ENCODE measurements at places on chromosomes 1 and 21.

- DNase-seq = peak; percentile 60
Observed at GRCh38 chr1:12177999-12178441, 11.2 kb downstream of the TNFRSF1B start.

GRCh38 chr1:109828756-109829505 lies 65.2 kb upstream of the EPS8L3 start:
- DNase-seq = no peak

DNA sequence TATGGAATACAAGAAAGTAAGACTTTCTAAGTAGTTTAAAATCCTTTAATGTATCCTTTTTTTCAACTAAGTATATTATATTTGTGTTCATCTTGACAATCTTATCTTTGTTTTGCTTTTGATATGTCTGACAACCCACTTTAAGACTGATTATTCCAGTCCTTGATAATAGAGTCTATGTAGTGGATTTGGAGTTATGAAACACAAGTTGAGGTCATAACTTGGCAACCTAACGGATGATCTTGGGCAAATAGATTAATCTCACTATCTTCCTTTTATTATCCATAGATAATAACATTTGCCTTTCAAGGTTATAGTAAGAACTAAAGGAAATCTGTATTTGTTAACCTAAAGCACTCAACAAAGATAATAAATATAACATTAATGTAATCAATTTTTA lies 4.8 kb upstream of the GBP2 start:
- DNase-seq = no peak

- DNase-seq = no peak
Observed at GRCh38 chr1:169300854-169301253, 66.7 kb downstream of the NME7 start.

GRCh38 chr1:81559662-81560350 lies 240.9 kb upstream of the ADGRL2 start:
- DNase-seq = no peak

GRCh38 chr1:4393191-4393590 lies 261.2 kb upstream of the AJAP1 start:
- DNase-seq = no peak

GRCh38 chr1:12810691-12811408 lies 19.7 kb downstream of the PRAMEF1 start:
- no peak for DNase-seq

GRCh38 chr1:116943438-116943837 lies 33.7 kb downstream of the PTGFRN start:
- DNase-seq = no peak

DNA sequence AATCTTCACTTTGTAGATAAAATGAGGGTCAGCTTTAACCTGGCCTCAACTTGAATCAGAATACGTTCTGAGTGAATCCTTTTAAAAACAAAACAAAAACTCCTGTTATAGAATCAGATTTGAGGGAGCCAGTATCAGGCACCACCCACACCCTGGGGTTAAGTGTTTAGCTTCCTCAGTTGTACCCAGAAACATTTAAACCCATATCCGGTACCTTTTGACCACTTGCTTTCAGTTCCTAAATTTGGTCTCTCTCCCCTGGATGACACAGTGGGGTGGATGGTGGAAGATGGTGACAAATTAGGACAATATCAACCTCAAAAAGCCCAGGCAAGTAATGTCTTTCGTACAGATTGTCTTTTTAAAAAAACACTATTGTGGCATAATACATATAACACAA lies 10.4 kb downstream of the KLHDC7A start:
- DNase-seq = no peak

DNA sequence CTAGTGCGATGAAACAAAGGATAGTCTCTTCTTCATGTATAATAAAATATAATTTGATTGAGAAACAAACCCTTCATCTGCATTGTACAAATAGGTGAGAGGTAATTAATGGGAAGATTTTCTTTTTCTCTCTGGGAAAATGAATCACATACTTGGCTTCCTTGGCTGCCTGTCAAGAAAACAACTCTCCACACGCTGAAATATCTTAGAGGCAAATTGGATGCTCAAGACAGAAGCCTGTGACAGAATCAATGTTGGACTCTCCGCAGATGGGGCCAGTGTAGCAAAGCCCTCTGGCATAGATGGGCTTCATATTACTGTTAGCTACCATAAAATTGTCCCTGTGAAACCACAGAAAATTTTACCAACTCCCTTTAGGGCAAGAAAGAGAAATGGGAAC lies 186.6 kb downstream of the GRIK1 start:
- no peak for DNase-seq

DNA sequence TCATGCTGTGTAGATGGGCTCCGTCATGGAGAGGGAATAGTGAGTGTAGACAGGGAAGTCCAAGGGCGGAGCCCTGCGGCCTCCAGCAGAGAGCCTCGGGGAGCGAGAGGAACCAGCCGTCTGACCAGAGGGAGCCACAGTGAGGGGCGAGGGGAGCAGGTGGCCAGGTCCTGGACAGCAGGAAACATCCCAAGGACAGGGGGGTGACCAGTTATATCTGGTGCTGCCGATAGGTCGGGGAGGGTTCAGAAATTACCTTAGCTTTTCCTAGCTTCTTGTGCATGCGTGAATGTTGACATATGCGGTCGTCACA lies 46.5 kb downstream of the TRAPPC10 start:
- no peak for DNase-seq

DNA sequence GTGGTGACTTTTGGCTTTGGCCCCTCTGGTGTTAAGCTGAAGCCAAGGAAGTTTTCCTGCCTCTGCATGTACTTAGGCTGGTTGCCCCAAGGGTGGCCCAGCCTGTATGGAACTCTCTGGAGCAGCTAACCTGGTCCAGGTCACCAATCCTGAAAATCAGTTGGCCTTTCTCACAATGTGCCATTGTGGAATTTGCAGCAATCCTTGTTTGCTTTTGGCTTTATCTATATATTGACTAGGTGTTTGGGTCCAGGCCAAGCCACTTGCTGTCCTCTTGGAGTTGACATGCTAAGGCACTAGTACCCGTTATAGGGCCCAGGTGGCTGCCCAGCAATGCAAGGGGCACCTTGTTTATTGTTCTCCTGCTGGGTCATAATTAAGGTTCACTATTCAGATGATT lies 124.6 kb downstream of the CAMTA1 start:
- DNase-seq = no peak

GRCh38 chr1:9150582-9151327 lies 21.9 kb upstream of the GPR157 start:
- peak; percentile 50 for DNase-seq

DNA sequence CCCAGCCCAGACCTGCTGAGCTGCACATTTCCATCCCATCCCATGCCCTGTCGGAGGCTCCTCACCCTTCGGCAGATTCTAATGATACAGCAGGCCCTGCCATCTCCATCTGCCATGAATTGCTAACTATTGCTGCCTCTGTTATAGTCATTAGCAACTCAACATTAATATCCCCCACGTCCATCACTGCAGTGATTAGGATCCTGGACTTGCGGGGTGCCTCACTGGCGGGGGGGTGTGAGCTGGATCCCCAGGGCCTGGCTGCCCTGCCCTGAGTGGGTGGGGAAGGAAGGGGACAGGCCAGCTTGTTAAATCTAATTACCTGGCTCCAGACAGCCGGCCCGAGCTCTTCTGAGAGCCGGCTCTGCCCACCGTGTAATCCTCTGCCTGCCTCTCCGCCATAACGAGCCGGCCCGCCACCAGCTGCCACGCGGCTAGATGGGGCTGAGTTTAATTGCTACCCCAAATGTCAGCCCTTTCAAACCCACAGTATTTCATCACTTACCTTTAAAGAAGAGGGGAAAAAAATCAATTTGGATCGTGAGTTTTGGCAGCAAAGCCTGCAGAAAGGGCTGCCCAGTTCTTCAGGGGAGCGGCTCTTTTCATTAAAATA lies 227.3 kb upstream of the CSF3R start:
- DNase-seq = no peak

GRCh38 chr1:85421179-85421578 lies 43.8 kb downstream of the DDAH1 start:
- no peak for DNase-seq

GRCh38 chr1:247551721-247552120 lies 2.8 kb downstream of the GCSAML start:
- DNase-seq = no peak

DNA sequence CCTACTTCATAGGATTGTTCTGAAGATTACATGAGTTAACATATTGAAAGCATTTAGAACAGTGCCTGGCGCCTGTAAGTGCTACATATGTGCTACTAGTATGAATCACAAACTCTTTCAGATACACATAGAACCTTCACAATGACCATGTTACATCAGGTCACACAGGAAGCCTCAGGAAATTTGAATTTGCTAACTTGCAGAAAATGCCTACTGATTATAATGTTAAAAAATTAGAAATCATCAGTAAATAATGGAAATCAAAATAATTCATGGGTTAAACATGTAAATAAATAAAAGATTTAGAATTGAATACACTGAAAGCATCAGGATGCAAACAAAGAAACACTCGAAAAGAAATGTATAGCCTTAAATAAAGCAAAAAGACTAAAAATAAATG lies 94.9 kb downstream of the SPAG17 start:
- DNase-seq = no peak

GRCh38 chr1:200153277-200154055 lies 126.0 kb downstream of the NR5A2 start:
- no peak for DNase-seq

DNA sequence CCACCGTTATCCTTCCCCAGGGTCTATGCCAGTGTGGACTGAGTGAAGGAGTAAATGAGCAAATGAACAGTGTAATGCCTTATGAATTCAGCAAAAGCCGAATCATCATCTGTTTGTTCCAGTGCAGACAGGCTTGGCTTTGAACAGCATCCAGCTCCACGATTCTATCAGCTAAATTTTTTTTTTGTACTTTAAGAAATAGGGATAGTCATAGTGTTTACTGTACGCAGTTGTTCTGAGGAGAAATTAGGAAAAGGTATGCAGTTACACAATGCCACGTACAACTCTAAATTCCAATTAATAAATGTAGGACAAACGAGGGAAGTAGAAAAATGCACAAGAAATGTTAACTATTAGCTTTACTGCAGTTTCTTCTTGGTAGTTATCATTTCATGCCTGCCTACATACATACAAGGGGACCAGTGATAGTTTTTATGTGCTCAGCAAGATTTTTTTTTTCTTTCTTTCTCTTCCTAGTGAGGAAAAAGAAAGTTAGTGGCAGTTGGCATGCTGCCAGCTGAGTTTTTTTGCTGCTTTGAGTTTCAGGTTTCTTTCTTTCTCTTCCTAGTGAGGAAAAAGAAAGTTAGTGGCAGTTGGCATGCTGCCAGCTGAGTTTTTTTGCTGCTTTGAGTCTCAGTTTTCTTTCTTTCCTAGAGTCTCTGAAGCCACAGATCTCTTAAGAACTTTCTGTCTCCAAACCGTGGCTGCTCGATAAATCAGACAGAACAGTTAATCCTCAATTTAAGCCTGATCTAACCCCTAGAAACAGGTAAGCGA lies at the start of gene IFI44L:
TSS of gene IFI44L (plus strand) at position 646 of the 777 bp plus-strand sequence. CDS start 7,468 bp downstream, outside the sequence.
- DNase-seq = peak; percentile 57

- DNase-seq = no peak
Observed at GRCh38 chr1:185987611-185988321, 253.6 kb downstream of the HMCN1 start.

- DNase-seq = no peak
Observed at GRCh38 chr21:36147911-36148310, 8.7 kb upstream of the DOP1B start.

GRCh38 chr1:95990033-95990432 lies 731.6 kb upstream of the PTBP2 start:
- DNase-seq = no peak

DNA sequence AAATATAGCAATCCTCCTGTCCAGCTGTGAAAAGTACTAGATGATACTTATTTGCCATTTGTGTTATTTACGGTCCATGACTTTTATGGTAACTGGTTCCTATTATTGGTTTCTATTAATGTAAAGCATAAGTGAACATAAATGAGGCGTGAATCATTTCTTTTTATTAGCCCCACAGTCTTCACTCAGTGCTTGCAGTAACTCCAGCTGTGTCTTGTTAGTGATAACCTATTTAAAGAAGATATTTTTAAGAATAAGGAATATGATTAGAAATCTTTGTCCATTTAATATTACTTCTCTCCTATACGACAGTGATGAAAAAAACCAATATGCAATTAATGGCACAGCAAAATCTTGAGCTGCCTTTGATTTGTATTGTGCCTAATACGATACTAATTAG lies 149.9 kb downstream of the SPATA17 start:
- no peak for DNase-seq

DNA sequence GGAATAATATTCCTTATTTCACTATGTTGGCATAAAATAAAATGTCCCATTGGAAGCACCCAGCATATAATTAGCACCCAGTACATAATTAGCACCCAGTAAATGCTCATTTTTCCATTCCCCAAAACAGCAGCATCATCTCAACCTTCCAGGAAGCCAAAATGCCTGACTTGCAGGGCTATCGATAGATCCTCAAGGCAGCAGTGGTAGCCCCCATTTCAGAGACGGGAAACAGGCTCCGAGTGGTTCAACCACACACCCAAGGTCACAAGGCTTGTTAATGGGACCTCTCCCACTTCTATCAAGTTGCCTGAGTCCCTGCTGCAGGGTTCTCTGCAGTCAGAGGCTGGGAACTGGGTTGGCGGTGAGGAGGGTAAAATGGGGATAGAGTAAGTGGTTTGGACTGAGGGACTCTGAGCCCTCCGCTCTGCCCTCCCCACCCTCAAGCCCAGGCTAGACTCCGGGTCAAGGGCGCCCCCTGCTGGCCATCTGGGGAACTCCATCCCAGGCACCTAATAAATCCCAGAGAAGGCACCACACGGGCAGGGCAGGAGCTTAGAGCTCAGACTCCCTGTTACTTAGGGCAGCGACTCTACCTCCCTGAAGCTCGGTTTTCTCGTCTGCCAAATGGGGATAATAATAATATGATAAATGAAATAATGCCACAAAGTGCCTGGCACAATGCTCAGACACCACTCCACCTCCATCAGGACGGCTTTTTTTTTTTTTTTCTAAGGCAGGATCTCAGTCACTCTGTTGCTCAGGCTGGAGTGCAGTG lies 21.9 kb upstream of the LAPTM5 start:
- peak; percentile 88 for DNase-seq

- DNase-seq = no peak
Observed at GRCh38 chr1:165763442-165763841, 5.2 kb downstream of the TMCO1 start.

GRCh38 chr1:101170506-101171050 lies 66.2 kb upstream of the S1PR1 start:
- DNase-seq = no peak

GRCh38 chr1:167161242-167161641 lies 59.4 kb upstream of the POU2F1 start:
- no peak for DNase-seq

GRCh38 chr1:47866601-47867437 lies 130.4 kb downstream of the TRABD2B start:
- DNase-seq = no peak

DNA sequence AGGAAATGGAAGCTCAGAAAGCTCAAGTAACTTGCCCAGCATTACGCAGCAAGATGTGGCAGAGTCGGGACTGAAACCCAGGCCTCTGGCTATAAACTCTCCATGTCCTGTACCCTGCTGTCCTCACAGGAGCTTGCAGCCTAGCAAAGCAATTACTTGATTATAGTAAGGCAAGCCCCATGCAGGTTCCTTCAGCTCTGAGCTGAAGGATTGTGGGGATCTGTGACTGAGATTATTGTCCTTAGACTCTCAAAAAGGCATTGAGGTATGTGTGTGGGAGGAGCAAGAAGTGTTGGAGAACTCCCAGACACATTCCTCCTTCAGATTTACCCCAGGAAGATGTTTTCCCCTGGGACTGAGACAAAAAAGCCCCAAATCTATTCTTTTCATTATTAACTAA lies 124.0 kb upstream of the SPATA6 start:
- DNase-seq = no peak

GRCh38 chr1:111615870-111616715 lies 3.5 kb upstream of the RAP1A start:
- DNase-seq = no peak
